ENCODE measurements at places on chromosomes 6 and 20.

DNA sequence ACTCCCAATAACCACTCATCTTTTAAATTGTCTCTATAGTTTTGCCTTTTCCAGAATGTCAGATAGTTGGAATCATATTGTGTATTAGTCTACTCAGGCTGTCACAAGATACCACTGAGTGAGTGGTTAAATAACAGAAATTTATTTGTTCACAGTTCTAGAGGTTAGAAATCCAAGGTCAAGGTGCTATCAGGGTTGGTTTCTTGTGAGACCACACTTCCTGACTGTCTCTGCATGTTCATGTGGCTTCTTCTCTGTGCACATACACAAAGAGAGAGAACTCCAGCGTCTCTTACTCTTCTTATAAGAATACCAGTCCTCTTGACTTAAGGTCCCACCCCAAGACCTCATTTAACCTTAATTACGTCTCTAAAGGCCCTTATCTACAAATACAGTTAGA is 23.9 kb upstream of the PRSS35 start:
- DNase-seq: no peak

DNA sequence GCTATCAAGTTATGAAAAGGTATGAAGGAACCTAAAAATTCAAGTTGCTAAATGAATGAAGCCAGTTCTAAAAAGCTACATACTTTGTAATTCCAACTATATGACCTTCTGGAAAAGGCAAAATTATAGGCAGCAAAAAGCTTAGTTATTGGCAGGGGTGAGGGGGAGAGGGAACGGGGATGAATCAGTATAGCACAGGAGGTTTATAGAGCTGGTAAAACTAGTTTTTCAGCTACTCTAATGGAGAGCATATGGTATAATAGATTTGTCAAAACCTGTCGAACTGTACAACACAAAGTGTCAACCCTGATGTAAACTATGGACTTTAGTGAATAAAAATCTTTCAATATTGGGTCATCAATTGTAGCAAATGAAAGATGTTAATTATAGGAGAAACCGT is 18.7 kb downstream of the MANEA start:
- DNase-seq: no peak

GRCh38 chr6:106185615-106186014 is 99.5 kb downstream of the PRDM1 start:
- DNase-seq: no peak

DNA sequence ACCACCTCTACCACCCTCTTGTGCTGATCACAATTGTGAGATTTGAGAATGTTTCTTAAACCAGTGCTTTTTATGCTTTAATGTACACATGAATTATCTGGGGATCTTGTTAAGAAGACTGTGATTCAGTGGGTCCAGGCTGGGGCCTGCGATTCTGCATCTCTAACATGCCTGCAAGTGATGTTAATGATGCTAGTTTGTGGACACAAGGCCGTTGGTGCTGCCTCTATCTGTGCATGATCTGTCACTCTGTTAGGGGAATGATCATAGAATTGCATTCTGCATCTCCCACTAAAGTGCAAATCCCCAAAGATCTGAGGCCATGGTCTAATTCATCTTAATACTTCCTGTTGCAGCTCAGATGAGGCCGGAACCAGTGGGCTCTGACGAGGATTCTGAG is 746.5 kb downstream of the PTPRT start:
- DNase-seq: no peak

- DNase-seq: no peak
These were observed 25.7 kb upstream of the TCFL5 start for GRCh38 chr20:62887152-62887859.

- no peak for DNase-seq
These were observed 36.8 kb downstream of the TSPYL4 start for GRCh38 chr6:116217069-116217468.

- peak; percentile 81 for DNase-seq
These were observed 1.1 kb upstream of the ZBTB46 start for GRCh38 chr20:63831993-63832686.

GRCh38 chr6:137878029-137878428 is 11.0 kb downstream of the TNFAIP3 start:
- DNase-seq: no peak

DNA sequence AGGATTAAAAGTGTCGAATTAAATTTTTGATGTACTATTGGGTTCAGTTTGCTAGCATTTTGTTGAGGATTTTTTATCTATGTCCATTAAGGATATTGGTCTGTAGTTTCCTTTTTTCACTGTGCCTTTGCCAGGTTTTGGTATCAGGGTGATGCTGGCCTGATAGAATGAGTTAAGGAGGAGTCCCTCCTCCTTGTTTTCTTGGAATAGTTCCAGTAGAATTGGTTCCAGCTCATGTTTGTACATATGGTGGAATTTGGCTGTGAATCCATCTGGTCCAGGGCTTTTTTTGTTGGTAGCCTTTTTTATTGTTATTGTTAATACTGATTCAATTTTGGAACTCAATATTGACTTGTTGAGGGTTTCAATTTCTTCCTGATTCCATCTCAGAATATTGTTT is 141.8 kb downstream of the SIM1 start:
- no peak for DNase-seq

DNA sequence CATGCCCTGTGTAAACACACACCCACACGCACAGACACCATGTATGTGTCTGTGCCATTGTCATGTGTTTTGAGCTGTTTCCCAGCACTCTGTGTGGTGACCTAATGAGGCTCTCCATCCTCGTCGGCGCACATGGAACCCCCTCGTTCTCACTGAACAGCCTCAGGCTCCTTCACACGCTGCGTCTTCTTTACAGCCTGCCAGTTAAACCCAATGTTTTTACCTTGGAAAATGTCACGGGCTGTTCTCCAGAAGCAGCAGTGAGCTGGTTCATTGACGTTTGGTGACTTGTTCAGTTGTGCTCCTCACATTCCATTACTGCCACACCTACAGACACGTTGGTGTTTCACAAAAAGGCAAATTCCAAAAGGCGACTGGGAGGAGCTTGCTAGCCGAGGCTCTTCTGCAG is 201.0 kb upstream of the FOXQ1 start:
- DNase-seq: no peak

DNA sequence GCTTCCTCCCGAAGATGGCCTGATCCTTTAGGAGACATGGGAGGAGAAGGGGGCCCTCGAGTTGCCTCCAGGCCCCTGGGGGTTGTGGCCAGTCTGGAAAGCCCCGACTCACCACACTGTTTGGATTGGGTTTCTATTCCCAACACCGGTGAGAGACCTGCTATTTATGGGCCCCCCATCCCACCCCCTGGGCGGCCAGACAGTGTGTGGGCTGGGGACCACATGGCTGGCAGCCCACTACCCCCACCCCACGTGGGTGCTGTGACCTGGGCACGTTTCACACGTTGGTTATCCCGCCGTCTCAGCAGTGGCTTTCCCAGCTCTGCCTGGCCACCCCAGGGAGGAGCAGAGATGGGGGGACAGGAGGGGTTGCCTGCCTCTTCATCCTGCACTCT is 116.1 kb downstream of the VEGFA start:
- DNase-seq: no peak

DNA sequence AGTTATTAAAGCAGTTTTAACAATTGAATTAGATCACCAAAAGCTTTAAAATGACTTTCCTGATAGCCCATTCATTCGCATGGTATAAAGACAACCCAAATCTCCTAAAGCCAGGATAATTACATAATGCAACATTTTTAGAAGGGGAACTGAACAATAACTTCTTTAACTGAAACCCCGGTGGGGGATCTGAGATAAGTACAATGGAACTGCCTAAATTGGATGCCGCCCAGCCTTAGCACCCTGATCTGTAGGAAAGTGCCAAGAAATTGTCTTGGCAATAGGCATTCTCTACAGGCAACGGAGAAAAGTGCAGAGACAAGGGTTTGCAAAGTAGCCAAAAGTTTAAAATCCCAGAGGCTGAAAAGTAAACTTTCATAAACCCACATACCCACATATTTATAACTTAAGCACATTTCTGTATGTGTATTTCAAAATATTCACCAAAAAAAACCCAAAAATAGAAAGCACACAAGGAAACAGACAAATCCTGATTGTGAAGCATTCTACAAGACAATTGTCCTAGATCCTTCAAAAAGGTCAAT is 98.8 kb upstream of the BEND6 start:
- DNase-seq: no peak

- peak; percentile 37 for DNase-seq
These were observed 189.4 kb downstream of the DLL1 start for GRCh38 chr6:170101281-170102035.

Data from endodermal cell (in vitro differentiated cells).